ENCODE measurements at places on chromosomes 2 and 18.

GRCh38 chr2:15761056-15761455 is 169.4 kb downstream of the DDX1 start:
- no peak for DNase-seq

DNA sequence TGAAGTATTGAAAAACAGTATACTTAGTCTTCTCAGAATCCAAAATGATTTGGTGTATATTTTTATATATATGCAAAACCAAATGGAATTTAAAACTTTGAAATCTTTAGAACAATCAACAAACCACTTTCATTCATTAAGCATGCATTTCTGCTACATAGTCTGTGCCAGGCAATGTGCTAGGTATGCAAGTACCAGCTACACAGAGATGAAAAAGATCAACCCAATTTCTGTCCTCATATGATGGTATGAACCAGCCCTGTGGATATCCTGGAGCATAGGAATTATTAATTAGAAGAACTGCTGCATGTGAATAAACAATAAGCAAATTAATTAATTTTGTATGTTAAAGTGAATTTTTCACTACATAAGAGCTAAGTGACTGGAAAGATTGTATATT is 51.2 kb upstream of the RTN4 start:
- DNase-seq = no peak

GRCh38 chr18:9741406-9741792 is 33.3 kb downstream of the RAB31 start:
- no peak for DNase-seq

GRCh38 chr18:63336366-63337099 is 17.0 kb upstream of the BCL2 start:
- DNase-seq = no peak
